ENCODE measurements at places on chromosomes 4 and X.

GRCh38 chrX:118943102-118943501 lies 31.3 kb upstream of the LONRF3 start:
- no peak for DNase-seq

DNA sequence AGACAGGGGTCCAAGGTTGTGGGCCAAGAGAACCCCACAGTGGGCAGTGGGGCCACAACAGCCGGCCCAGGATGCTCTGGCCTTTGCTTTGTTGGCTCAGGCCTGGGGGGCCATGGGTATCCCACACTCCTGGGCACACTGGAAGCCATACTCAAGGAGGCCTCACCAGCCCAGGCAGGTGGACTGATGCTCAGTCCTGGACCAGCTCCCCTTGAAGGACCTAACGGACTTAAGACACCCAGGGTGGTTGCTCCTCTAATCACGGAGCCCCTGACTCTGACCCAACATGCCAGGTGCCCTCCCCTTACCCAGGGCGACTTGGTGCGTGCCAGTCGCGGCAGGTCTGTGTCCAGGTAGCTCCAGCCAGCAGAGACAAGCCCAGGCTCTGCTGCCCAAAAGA lies 50.8 kb downstream of the ZFYVE28 start:
- no peak for DNase-seq

DNA sequence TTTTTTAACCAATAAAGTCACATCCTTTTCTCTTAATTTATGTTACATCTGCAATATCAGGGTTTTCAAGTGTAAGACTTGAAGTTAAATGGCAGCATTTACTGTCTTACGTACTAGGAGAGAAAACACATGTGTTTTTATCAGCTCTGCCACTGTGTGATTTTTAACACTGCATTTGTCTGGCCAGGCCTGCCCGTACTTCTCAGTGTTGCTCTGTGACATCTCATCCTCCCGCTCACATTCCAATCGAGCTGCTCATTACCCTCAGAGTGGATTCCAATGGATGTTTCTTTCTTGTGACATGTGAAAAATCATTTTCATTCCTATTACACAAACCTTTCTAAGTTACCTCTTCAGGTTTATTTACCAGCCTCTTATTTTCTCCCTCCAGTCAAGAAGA lies 420.3 kb downstream of the FAT4 start:
- peak; percentile 54 for DNase-seq

GRCh38 chr4:3791910-3792542 lies 25.8 kb downstream of the ADRA2C start:
- DNase-seq: no peak

GRCh38 chr4:65668201-65669089 lies 1.8 kb downstream of the EPHA5 start:
- DNase-seq: no peak

- DNase-seq: no peak
Measured at GRCh38 chr4:42655921-42656678, 805 bp downstream of the ATP8A1 start.

DNA sequence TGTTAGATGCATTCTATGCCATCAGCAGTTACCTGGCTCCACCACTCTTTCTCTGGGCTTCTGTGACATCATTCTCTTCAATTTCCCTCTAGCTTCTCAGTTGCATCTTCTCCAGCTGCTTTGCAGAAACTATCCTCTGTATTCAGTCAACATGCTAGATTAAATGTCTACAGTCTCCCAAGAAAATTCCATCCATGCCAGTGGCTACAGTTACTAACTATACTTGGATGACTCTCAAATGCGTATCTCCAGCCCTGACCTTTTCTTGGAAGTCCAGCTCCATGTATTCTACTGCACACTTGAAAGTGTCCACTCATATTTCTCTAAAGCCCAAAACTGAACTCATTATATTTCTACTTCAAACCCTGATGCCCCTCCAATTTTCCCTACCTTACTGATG lies 232.3 kb upstream of the TENM3 start:
- no peak for DNase-seq

DNA sequence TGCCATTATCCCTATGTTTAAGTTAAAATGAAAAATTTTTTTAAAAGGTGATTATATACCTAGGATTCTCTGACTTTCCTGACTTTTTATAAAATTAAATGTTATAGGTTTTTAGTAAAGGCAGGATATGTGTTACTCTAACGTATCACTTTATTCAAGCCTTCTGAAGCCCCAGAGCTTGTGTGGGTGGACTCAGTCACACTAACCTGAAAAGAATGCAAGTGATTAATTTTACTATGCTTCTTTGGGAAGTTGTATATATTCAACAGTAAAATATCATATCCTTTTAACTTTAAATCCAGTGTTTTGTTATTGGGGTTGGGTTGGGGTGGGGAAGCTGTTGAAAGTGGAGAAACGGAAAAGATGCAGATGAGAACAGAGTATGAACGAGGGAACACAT lies 22.8 kb downstream of the PDLIM3 start:
- DNase-seq: no peak

DNA sequence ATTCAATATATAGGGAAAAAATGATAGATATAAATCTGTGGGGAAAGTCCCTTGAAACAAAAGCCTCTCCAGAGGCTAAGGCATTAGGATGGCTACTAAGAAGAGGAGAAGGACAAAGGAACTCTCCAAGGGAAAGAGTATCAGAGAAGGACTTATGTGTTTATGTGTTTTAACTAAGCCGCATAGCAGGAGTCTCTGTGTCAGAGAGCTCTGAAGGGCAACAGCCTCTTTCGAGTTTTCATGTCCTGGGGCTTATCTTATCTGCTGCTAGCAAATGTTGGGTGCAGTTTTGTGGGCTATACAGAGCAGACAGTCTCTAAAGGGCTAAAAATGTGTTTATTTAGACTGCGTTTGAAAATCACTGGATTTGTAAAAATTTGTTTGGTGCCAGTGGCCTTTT lies 1145.6 kb upstream of the DIAPH2 start:
- DNase-seq: no peak

DNA sequence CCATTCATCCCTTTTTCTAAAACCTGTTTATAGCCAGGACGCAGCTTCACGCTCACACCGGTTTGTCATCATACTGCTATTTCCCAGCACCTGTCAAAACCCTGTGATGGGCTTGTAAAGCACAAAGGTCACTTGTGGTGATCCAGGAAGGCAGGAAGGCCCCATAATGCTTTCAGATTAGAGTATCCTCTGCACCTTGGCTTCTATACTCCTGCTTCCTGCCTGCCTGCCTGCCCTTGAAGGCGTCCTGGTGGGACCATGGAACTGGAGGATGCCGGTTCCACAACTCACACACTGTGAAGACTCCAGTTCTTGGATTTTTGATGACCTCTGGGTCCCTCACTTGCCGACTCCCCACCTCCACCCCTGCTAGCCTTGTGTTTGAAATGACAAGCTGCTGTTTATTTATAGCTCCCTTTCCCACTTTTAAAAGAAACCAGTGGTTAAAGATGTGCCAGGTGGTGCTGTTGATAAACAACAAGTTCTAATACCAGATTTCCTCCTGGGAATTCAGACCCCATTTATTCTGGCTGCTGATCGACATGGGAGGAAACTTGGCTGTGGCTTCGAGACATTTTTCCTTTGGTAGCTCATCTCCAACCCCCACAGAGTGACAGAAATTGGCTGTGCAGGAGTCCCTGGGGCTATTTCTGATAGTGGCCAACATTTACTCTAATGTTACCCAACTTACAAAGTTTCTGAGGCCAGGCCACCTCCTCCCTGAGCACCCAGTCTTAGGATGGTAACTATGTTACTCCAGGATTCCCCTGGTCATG lies 211.5 kb downstream of the KDR start:
- DNase-seq: no peak

DNA sequence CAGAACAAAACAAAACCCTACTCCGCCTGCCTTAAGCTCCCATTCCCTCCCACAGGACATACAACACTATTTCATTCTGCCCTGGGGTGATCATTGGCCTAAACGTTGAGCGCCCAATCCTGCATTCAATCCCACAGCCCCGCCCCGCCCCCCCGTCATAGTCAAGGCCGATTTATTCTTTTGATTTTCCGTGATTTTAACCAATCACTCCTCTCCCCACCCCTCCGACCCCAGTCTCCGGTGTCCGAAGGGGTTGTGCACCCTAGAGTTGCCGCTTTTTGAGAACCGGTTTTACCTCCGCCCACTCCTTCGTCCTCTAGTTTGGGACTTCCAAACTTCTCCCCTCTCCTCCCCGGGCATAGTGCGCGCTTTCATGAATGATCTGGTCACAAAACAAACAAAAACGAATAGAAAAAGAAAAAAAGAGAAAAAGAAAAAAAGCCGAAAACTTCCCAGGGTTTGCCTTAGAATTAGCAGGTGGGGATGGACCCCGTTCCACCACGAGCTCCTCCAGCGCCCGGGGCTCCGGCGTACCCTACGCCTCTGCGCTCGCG lies 446 bp upstream of the UBE2A start:
- peak; percentile 23 for DNase-seq

GRCh38 chr4:139872274-139872673 lies 206.7 kb downstream of the MGST2 start:
- peak; percentile 46 for DNase-seq

- no peak for DNase-seq
Measured at GRCh38 chr4:63553123-63553522, 856.1 kb downstream of the TECRL start.

DNA sequence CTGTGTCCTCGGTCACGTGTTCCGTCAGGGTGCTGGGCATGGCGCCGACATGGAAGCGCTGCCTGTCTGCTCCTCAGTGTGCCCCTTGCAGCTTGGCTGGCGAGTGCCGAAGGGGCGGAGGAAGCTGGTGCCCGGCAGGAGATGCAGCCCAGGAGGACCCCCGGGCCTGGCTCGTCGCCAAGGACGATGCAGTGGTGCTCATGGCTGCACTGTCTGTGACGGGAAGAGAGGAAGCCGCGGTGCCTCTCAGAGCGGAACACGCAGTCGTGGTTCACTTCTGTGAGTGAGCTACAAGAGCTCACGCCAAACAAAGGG lies 38.1 kb downstream of the FGFRL1 start:
- no peak for DNase-seq

DNA sequence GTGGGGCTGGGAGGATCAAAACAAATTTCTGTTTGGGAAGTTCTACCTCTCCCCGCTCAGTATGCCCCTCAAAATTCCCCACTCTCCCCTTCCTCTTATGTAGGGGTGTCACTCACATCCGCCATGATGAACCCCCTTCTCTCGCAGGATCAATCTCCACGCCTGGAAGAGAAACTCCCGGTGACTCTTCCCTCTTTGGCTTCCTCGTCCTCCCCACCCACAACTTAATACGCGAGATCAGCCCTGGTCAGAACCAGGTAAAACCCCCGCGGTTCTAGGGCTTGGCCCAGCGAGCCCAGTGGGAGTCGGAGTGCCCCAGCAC lies 427 bp downstream of the LAMTOR3 start:
- DNase-seq: no peak

Measured in HS-27A (cell line).